Right atrium auricular region (tissue), 2 donors: ENCODE measurements at places on chromosomes 12 and 14. TPM values are rescaled to one million over a fixed set of nuclear protein-coding genes. Genes with fewer than 3 reads are reported as not detected.

- no peaks in the 10 kb centered on the region for H3K27me3 ChIP-seq
- no peak overlapping the region for H3K4me3 ChIP-seq
- peak overlapping the region; percentile 49 for H3K27ac ChIP-seq
These were observed 24.0 kb downstream of the ADGRD1 start for GRCh38 chr12:130977743-130978095.

HECTD4 gene
- 16.5 TPM for total RNA-seq

GRCh38 chr14:59969319-59969718, 49.4 kb downstream of the LRRC9 start:
- no peak overlapping the region for H3K27ac ChIP-seq
- H3K4me3 ChIP-seq = no peak overlapping the region
- H3K27me3 ChIP-seq = no peaks in the 10 kb centered on the region
- H3K4me1 ChIP-seq = no peaks in the 10 kb centered on the region
- no peak for DNase-seq
- no peaks in the 10 kb centered on the region for H3K36me3 ChIP-seq

GRCh38 chr14:106845286-106846087, 1319.1 kb downstream of the TMEM121 start:
- DNase-seq = no peak
- H3K36me3 ChIP-seq = no peaks in the 10 kb centered on the region
- H3K4me3 ChIP-seq = peak overlapping the region; percentile 7
- H3K27me3 ChIP-seq = no peaks in the 10 kb centered on the region
- peaks cover 4% of the 10 kb centered on the region for H3K4me1 ChIP-seq

GTF2A1 gene
- total RNA-seq = 17.1 TPM

GRCh38 chr14:69887740-69888657, 8.8 kb downstream of the SMOC1 start:
- no peaks in the 10 kb centered on the region for H3K36me3 ChIP-seq
- no peaks in the 10 kb centered on the region for H3K27me3 ChIP-seq
- H3K27ac ChIP-seq = no peak overlapping the region
- no peaks in the 10 kb centered on the region for H3K4me1 ChIP-seq
- DNase-seq = no peak

GRCh38 chr12:43841253-43841652, 5.4 kb downstream of the TMEM117 start:
- peaks cover 9% of the 10 kb centered on the region for H3K36me3 ChIP-seq
- no peaks in the 10 kb centered on the region for H3K27me3 ChIP-seq
- no peak overlapping the region for H3K4me3 ChIP-seq
- no peak for DNase-seq

ADCY6 gene
- 81.6 TPM for total RNA-seq

DNA sequence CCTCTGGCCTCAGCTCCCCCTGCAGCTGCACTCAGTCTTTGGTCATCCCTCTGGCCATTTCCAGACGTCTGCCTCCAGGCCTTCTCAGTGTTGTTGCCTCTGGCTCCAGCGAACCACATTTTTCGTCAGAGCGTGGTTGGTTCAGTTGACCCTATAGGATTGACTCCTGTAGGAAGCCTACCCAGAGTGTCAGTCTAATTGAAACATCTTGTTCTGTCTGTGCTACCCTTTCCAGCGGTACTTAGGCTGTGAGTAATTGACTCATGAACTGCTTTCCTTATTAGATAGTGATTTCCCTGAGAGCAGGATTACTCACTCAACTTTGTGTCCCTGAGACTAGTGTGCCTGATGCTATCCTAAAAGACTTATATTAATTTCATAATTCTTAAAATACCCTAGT, 373.2 kb downstream of the ATP23 start:
- H3K36me3 ChIP-seq = no peaks in the 10 kb centered on the region
- no peaks in the 10 kb centered on the region for H3K4me1 ChIP-seq
- no peaks in the 10 kb centered on the region for H3K27me3 ChIP-seq
- DNase-seq = no peak

DNA sequence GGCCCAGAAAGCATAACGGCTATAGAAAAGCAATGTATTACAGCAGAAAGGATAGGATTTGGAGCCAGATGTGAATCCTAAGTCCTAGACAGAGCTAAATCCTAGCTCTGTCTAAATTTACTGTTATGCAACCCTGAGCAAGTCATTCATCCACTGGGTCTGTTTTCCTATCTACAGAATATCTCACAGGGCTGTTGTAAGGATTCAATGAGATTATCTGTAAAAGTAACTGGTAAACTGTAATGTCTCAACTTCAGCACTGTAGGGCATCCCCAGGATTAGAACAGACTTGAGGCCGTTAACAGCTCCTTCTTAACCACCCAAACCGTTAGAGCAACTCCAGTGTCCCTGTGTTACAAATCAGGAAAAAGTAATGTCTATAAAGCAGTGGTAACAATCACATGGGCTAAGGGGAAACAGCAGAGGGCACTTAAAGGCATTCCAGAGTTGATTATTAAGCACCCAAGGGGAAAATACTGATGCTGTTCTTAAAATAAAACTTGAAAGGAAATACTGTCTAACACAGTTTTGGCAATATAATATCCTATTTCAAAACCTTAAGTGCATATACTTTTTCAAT, 10.1 kb downstream of the GMFB start:
- no peak overlapping the region for H3K4me3 ChIP-seq
- DNase-seq = no peak
- H3K4me1 ChIP-seq = peaks cover 21% of the 10 kb centered on the region
- H3K36me3 ChIP-seq = peaks cover 8% of the 10 kb centered on the region

GRCh38 chr12:68565391-68565903, 45.3 kb upstream of the RAP1B start:
- DNase-seq = no peak
- H3K27me3 ChIP-seq = no peaks in the 10 kb centered on the region
- no peaks in the 10 kb centered on the region for H3K36me3 ChIP-seq
- H3K27ac ChIP-seq = no peak overlapping the region

PTPRQ gene
- 17.6 TPM for total RNA-seq

DNA sequence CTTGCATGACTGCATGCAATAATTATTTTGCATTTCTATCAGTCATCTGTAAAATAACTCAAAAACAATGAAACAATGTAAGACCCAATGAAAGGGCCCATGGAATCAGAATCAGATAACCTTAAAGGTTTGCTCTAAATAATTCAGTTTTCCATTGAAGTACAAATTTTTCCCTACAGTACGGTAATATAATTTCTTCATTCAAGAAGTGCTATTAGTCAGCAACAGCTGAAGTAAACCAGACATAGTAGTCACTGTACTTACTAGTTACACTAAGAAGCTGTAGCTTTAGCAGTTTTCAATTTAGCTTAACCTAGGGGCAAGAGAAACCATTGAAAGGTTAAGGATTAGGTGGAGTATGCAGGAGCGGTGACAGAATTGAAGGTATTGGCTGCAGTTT, 43.5 kb downstream of the BCAT1 start:
- H3K4me1 ChIP-seq = peaks cover 20% of the 10 kb centered on the region
- no peak overlapping the region for H3K4me3 ChIP-seq
- no peak overlapping the region for H3K27ac ChIP-seq
- no peaks in the 10 kb centered on the region for H3K27me3 ChIP-seq
- DNase-seq = no peak

RTN1 gene
- total RNA-seq = 1.3 TPM

GRCh38 chr12:93176165-93176564, 201.6 kb upstream of the NUDT4 start:
- H3K27me3 ChIP-seq = no peaks in the 10 kb centered on the region
- no peak overlapping the region for H3K4me3 ChIP-seq
- no peaks in the 10 kb centered on the region for H3K36me3 ChIP-seq

MYH6 gene
- 13,240 TPM for total RNA-seq

- H3K36me3 ChIP-seq = peaks cover 7% of the 10 kb centered on the region
- no peaks in the 10 kb centered on the region for H3K27me3 ChIP-seq
These were observed 66.7 kb upstream of the AP4S1 start for GRCh38 chr14:30958555-30959407.

DNA sequence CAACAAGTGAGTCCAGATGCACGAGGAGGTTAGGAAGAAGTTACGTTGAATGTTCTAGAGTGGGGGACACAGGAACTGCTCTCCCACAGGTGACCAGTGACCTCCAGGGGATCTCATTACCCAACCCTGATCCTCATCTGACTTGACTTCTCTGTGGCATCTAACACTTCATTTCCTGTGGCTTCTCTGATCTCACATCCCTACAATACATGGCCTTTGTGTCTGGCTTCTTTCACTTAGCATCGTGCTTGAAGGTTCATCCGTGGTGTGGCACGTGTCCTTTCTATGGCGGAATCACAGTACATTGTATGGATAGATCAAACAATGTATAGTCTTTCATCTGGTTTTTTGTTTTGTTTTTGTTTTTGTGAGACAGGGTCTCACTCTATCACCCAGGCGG, 19.3 kb downstream of the CFAP251 start:
- H3K4me3 ChIP-seq = no peak overlapping the region
- DNase-seq = no peak
- peaks cover 6% of the 10 kb centered on the region for H3K36me3 ChIP-seq
- H3K27me3 ChIP-seq = no peaks in the 10 kb centered on the region
- no peak overlapping the region for H3K27ac ChIP-seq

GRCh38 chr12:31205054-31205453, 120.9 kb downstream of the SINHCAF start:
- H3K4me1 ChIP-seq = no peaks in the 10 kb centered on the region
- no peak for DNase-seq
- H3K27ac ChIP-seq = no peak overlapping the region
- no peak overlapping the region for H3K4me3 ChIP-seq

SMOC1 gene
- total RNA-seq = 18.6 TPM

DNA sequence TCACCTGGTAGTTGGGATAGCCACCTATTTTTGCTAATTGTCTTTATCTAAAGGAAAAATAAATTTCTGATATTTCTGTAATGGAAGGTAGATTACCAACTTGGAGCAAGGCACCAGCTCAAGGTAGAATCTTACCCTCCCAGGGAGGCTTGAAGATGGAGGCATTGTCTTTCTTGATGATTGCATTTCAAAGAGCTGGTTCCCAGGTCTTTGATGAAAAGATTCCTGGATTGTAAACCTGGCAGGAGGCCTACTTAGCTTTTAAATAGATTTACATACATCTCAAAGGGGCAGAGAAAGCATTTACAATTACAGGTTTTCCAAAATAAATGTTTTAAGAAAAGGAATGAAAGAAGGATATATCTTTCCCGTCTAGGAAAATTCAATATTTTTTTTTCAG, 729.2 kb downstream of the LRFN5 start:
- H3K4me3 ChIP-seq = no peak overlapping the region
- H3K27ac ChIP-seq = no peak overlapping the region

GRCh38 chr14:36522972-36523715, 3.1 kb upstream of the NKX2-1 start:
- H3K27me3 ChIP-seq = peaks cover 39% of the 10 kb centered on the region
- no peak for DNase-seq
- H3K4me3 ChIP-seq = no peak overlapping the region
- no peaks in the 10 kb centered on the region for H3K4me1 ChIP-seq

- DNase-seq = no peak
- H3K27ac ChIP-seq = no peak overlapping the region
- H3K36me3 ChIP-seq = no peaks in the 10 kb centered on the region
- H3K4me3 ChIP-seq = no peak overlapping the region
These were observed 24.5 kb downstream of the SAMD4A start for GRCh38 chr14:54591461-54591860.

GRCh38 chr12:76863837-76864236, 15.0 kb downstream of the CSRP2 start:
- no peak for DNase-seq
- no peaks in the 10 kb centered on the region for H3K4me1 ChIP-seq
- H3K36me3 ChIP-seq = no peaks in the 10 kb centered on the region
- no peak overlapping the region for H3K27ac ChIP-seq
- H3K27me3 ChIP-seq = no peaks in the 10 kb centered on the region
- H3K4me3 ChIP-seq = no peak overlapping the region

- no peak overlapping the region for H3K4me3 ChIP-seq
- H3K27ac ChIP-seq = no peak overlapping the region
- H3K4me1 ChIP-seq = peaks cover 3% of the 10 kb centered on the region
- no peaks in the 10 kb centered on the region for H3K27me3 ChIP-seq
- DNase-seq = peak; percentile 28
These were observed 11.8 kb downstream of the CCDC92 start for GRCh38 chr12:123960856-123961255.

DNA sequence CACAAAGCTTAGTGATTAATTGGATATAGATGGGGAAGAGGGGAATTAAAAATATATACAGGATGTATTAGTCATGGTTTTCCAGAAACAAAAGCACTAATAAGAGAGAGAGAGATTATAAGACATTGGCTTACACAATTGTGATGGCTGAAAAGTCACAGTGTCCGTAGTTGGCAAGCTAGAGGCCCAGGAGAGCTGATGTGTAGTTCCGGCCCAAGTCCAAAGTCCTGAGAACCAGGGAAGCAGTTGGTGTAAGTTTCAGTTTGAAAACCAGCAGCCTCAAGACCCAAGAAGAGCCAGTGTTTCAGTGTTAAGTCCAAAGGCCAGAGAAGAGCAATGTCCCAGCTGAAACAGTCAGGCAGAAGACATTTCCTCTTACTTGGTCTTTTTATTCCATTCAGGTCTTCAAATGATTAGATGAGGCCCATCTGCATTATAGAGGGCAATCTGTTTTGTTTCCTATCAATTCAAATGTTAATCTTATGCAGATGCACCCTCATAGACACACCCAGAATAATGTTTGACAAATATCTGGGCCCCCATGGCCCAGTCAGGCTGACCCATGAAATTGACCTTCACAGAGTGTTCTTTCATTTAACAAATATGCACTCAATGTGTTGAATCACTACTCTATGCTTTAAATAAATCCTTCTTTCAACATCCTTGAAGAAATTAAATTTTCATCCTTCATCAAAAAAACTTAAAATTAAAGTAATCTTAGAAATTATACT, 67.2 kb upstream of the DIO2 start:
- DNase-seq = no peak
- H3K36me3 ChIP-seq = no peaks in the 10 kb centered on the region
- no peak overlapping the region for H3K4me3 ChIP-seq
- no peaks in the 10 kb centered on the region for H3K4me1 ChIP-seq
- no peaks in the 10 kb centered on the region for H3K27me3 ChIP-seq

DNA sequence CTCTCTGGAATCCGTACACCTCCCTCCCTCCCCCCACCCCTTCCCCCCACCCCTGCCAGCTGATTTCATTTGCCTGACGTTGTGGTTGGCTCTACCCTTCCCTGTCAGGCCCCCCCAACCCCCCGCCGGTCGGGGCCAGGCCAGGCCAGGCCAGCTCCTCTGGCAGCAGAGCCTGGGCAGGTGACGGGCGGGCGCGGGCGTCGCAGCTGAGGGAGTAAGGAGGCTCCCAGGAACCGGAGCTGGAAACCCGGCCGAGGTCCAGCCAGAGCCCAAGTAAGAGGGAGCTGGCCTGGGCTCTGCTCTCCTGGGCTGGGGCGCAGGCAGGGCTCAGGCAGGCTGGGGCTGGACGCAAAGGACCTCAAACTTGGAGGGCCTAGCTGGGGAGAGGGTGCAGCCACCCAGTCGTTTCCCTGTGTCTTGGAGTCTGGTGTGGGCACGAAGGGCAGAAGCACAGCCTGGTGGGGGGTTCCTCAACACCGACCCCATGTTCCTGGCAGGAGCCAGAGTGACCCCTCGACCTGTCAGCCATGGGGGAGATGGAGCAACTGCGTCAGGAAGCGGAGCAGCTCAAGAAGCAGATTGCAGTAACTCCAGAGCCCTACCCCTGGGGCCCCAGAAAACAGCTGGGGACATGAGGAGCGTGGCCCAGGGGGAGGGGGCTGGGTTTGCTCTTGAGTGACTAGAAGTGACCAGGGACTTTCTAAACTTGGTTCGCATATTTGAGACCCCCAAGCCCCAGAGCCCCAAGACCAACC, at the start of gene GNB3:
Gene GNB3 (plus strand): TSS at position 165 of the 755 bp plus-strand sequence. CDS start 363 bp downstream, at position 528.
- no peaks in the 10 kb centered on the region for H3K27me3 ChIP-seq
- H3K36me3 ChIP-seq = peaks cover 70% of the 10 kb centered on the region
- no peak within 1 kb of the TSS for H3K4me3 ChIP-seq
- peak within 1 kb of the TSS; percentile 31 for H3K27ac ChIP-seq
